Stimulated activated CD4-positive, alpha-beta T cell treated with anti-CD3 and anti-CD28 coated beads, Interleukin-2, amount 100 ng/mL, for 4 hours (primary cell): ENCODE measurements at places on chromosomes 3 and 15.

GRCh38 chr3:10305331-10305902, 12.7 kb upstream of the GHRL start:
- no peak for DNase-seq

GRCh38 chr3:126135406-126136076, 44.8 kb downstream of the ALDH1L1 start:
- DNase-seq: no peak

DNA sequence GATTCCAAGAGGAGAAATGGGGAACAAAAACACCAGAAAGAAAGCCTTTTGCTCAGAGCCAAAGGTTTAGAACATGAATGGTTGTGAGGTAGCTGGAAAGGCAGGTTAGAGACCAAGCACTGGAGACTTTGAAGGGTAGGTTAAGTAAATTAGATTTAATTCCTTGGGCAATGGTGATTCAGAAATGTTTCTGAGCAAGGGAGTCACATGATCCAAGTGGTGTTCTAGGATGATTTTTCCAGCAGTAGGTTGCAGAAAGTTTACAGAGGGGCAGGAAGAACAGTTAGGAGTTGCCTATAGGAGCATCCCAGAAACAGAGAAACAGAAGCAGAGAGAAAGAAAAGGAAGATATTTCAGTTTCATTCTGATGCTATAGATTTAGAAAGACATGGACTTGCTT, 139.8 kb downstream of the WDR76 start:
- no peak for DNase-seq

GRCh38 chr3:110650741-110651140, 420.9 kb upstream of the NECTIN3 start:
- DNase-seq: no peak

DNA sequence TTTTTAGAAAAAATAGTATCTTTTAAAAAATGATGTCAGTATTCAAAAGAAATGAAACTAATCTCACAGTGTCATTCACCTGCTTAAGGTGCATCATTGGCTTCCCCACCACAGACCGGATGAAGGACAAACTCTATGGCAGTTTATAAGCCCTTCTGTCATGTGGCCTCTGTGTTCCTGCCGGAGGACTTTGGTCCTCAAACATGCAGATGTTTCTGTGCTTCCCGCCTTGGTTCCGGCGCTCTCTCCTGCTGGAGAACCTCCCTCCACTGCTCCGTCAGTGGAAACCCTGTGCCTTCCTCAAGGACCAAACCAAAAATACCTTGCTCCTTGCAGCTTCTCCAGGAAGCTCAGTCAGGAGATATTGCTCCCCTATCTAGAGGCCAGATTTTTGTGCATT, 326.3 kb downstream of the UACA start:
- DNase-seq: no peak

- DNase-seq: no peak
Measured at GRCh38 chr3:188680189-188680588, 491.6 kb upstream of the TPRG1 start.

DNA sequence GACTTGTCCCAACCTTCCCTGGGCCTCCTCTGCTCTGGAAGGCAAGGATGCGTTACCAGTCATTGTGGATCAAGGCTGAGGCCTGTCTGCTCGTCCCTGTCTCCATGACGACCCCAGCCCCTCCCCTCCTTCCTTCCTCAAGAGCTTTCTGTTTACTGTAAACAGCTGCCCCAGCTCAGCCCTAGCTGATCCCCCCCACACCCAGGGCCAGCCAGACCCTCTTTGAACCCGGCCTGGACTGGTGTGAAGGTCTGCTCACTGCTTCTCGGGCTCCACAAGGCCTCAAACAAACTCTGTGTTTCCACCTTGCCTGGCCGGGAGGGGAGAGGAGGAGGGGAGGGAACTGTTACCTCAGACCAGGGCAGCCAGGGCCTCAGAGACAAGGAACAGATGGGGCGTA, 16.9 kb downstream of the VPS18 start:
- DNase-seq: no peak

- DNase-seq: no peak
Measured at GRCh38 chr3:103813955-103814354, 1379.1 kb downstream of the ZPLD1 start.

DNA sequence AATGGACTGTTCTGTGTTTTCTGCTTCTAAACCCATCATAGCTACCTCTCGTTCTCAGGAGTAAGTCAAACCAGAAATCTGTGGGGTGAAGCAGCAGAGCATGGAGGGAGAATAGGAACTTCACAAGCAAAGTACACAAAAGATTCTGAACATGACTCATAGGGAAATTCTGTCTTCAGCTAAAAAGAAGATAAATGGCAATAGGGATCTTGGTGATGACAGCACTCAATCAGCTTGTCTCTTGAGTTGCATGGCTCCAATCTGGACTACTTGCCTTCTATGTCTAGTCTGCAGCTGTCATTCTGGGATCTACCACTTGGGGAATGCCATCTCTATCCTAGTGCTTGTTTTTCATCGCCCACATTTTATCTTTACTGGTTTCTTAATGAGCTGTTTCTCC, 13.5 kb upstream of the GRAMD1C start:
- no peak for DNase-seq

DNA sequence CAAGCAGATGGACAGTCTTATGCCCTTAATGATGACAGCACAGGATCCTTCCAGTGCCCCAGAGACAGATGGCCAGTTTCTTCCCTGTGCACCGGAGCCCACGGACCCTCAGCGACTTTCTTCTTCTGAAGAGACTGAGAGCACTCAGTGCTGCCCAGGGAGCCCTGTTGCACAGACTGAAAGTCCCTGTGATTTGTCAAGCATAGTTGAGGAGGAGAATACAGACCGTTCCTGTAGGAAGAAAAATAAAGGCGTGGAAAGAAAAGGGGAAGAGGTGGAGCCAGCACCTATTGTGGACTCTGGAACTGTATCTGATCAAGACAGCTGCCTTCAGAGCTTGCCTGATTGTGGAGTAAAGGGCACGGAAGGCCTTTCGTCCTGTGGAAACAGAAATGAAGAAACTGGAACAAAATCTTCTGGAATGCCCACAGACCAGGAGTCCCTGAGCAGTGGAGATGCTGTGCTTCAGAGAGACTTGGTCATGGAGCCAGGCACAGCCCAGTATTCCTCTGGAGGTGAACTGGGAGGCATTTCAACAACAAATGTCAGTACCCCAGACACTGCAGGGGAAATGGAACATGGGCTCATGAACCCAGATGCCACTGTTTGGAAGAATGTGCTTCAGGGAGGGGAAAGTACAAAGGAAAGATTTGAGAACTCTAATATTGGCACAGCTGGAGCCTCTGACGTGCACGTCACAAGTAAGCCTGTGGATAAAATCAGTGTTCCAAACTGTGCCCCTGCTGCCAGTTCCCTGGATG, 198.7 kb downstream of the AKAP13 start:
- no peak for DNase-seq
